ENCODE measurements at places on chromosomes 5 and 9.

DNA sequence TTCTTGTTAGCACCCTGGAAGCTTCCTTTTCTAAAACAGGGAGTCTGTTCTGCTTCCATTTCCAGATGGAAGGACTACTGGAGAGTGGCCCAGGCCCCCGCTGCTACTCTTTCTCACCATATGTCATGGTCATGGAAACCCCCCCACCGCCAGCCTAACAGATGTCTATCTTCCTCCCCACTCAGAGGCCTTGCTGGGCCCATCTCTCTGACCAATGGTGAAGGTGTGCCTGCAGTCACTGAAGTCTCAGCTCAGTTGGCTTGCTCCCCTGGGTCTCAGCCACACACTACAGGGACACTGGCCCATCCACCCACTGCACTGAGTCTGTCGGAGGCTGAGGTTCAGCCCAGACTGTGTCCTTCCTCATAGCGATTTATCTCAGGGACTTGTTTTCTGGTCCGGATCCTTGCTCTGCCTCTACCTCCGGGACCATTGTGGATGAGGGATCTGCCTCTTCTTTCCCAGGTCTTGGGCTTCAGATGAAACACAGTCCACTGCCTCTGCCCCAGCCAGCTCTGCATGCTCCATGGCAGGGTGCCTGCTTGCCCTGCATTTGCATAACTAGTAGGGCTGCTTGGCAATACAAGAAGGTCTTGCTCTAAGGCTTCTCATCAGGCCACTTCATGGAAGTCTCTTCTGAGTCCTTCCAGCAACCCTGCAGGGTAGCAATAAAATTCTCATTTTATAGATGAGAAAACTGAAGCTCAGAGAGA lies 30.8 kb downstream of the GALNT12 start:
- no peaks in the 10 kb centered on the region for H3K27me3 ChIP-seq
- no peak for DNase-seq
- no peaks in the 10 kb centered on the region for H3K4me1 ChIP-seq

DNA sequence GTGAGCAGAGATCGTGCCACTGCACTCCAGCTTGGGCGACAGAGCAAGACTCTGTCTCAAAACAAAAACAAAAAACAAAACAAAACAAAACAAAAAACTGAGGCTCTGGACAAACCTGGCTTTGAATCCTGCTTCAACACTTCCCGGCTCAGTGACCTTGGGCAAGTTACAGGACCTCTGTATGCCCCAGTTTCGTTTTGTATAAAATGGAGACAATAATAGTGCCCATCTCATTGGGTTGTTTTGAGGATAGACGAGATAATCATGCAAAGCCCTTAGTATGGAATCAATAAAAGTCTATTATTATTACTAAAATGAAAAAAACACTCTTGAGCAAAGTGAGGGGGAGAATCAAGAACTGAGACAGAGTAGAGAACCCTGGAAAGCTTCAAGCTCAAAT lies 184.9 kb downstream of the ATP10B start:
- no peaks in the 10 kb centered on the region for H3K4me1 ChIP-seq
- H3K27ac ChIP-seq = no peak overlapping the region
- H3K36me3 ChIP-seq = no peaks in the 10 kb centered on the region
- H3K4me3 ChIP-seq = no peak overlapping the region

DNA sequence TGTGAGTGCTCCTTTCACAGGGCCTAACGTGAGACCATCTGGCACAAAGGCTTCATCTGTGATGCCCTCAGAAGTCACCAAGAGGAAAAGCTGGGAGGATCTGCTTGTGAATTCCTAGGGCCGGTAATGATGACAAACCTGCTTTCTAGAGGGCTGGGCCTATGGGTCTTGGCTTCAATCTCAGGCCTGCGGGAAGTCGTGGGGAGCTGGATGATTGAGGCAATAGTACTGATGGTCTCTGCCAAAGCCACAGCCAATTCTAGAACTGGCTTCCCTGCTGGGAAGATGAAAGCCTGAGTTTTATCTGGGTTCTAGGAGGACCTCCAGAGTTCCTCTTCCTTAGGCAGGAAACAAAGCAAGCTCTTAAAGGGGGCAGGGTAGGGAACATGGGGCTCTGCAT lies 102.7 kb downstream of the TMEM215 start:
- H3K4me3 ChIP-seq = no peak overlapping the region
- H3K27me3 ChIP-seq = peaks cover 3% of the 10 kb centered on the region
- no peak overlapping the region for H3K27ac ChIP-seq
- no peaks in the 10 kb centered on the region for H3K4me1 ChIP-seq
- no peaks in the 10 kb centered on the region for H3K36me3 ChIP-seq
- no peak for DNase-seq

DNA sequence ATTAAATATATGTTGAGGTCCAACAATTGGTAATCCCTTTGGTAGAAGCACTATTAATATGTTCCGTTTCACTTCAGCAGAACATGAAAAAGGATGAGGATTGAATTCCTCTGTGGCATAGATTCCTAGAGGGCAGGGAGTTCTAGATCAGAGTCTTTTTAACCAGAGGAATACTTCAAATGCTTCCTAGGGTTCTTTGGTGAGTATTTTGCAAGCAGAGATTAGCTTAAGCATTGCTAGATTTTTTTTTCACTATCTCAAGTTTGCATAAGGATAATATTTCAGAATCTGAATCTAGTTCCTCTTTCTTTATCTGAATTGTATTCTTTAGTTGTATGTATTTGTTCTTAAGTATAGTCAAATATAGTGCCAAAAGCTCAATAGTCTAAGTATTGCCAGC lies 116.6 kb upstream of the ADAMTSL1 start:
- H3K4me1 ChIP-seq = no peaks in the 10 kb centered on the region
- no peak overlapping the region for H3K4me3 ChIP-seq
- DNase-seq = no peak
- H3K36me3 ChIP-seq = no peaks in the 10 kb centered on the region
- H3K27ac ChIP-seq = no peak overlapping the region

GRCh38 chr5:88304356-88304755 lies 35.7 kb upstream of the TMEM161B start:
- H3K4me3 ChIP-seq = no peak overlapping the region
- no peaks in the 10 kb centered on the region for H3K4me1 ChIP-seq
- H3K36me3 ChIP-seq = peaks cover 2% of the 10 kb centered on the region
- DNase-seq = no peak
- H3K27me3 ChIP-seq = no peaks in the 10 kb centered on the region

DNA sequence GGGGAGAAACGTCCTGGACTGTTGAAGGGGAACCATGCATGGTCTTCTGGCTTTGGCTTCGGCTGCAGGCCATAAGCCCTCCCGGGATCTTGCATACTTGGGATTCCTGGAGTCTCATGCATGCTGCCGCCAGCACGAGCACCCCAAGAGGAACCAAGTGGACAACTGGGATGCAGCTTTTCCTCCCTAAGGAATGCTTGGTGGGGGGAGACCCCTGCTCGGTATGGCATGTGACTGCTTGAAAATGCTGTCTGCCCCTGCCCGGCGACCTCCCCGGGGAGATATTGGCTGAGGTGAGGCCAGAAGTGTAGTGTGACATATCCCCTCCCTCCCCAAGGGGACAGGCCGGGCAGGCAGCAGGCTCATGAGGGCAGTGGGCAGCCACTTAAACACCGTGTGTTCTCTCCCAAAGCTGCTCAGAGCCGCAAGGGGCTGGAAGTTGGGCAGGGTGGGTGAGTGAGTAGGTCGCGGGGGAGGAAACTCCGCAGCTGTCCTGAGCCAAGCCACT lies 15.7 kb downstream of the TMEM171 start:
- DNase-seq = no peak
- no peak overlapping the region for H3K27ac ChIP-seq
- H3K27me3 ChIP-seq = peaks cover 50% of the 10 kb centered on the region
- no peaks in the 10 kb centered on the region for H3K36me3 ChIP-seq
- H3K4me3 ChIP-seq = no peak overlapping the region

DNA sequence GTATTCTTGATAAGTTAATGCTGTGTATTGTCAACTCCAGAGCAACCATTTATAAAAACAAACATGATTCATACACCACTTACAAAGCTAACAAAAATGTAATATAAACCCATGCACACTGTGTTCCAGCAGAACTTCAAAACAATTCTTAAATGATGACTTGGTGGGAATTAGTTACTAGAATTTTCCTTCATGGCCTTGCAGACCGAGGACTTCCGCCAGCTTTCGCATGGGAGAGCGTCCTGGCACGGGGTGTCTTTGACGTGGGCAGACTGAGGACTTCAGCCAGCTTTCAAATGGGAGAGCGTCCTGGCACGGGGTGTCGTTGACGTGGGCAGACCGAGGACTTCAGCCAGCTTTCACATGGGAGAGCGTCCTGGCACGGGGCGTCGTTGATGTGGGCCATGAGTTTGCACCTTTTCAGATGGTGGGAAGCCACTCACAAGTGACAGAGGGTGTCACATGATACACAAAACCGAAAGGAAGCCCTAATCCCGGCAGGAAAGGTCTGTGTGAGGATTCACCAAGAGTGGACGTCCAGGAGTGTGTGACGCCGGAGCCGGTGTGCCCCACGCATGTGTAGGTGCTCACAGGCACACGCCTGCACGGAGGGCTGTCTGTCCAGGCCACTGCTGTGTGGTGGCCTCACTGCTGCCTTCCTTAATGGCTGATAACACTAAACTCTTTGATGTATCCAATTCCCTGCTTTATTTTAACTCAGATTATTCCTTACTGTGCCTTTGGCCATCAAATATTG lies 211.3 kb upstream of the IRX4 start:
- H3K36me3 ChIP-seq = no peaks in the 10 kb centered on the region
- H3K4me3 ChIP-seq = no peak overlapping the region
- no peak overlapping the region for H3K27ac ChIP-seq
- no peak for DNase-seq

DNA sequence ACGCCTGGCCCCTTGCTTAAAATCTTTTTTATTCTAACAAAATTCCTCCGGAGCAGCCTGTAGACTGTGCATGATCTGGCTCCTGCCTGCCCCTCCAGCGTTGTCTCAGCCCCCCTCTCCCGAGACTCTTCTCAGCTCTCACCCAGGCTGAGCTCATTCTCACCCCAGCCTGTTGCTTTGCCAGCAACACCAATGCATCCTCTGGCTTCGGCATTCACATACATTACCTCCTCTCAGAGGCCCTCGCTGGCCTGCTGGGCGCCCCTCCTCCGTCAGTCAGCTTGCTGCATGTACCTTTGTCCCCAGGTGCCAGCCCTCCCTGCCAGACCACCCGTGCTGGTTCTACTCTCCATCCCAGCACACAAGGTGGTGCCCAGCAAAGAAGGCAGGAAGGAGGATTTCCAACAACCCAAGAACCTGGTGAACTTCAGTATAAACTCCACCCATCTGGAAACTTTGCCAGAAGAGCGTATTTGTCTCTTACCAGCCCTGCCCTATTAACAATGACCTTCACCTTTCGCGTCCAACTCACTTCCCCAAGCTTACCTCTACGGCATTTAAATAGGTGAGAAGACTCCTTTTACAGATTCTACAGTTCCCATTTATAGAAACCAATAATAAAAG lies 35.0 kb downstream of the MYO10 start:
- H3K27ac ChIP-seq = no peak overlapping the region
- H3K36me3 ChIP-seq = no peaks in the 10 kb centered on the region
- H3K4me1 ChIP-seq = no peaks in the 10 kb centered on the region
- no peak overlapping the region for H3K4me3 ChIP-seq
- H3K27me3 ChIP-seq = no peaks in the 10 kb centered on the region

- DNase-seq = no peak
- no peaks in the 10 kb centered on the region for H3K4me1 ChIP-seq
- no peak overlapping the region for H3K4me3 ChIP-seq
- H3K27ac ChIP-seq = no peak overlapping the region
These were observed 241.5 kb upstream of the COX7C start for GRCh38 chr5:86376214-86376613.

DNA sequence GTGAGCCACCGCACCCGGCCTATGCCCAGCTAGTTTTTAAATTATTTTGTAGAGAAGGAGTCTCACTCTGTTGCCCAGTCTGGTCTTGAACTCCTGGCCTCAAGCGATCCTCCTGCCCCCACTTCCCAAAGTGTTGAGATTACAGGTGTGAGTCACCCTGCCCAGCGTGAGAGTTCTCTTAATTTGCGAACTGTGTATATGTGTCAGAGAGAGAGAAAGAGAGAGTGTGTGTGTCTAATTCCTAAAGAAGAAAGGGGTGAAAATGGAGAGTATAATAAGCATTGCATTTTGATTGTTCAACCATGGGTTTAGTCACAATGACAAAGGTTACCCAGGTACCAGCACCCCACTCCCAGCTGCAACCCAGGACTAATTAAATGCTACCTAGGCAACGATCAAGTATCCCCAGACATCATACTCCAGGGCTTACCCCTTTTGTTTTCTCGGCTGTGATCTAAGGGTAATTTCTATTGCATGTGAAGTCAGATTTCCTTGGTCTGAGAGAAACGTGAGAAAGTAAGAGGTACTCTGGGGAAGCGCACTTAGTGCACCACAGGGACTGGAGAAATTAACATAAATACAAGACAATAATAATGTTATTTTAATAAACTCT lies 16.6 kb downstream of the MAP1B start:
- H3K4me3 ChIP-seq = no peak overlapping the region
- no peak for DNase-seq
- no peaks in the 10 kb centered on the region for H3K36me3 ChIP-seq
- H3K4me1 ChIP-seq = no peaks in the 10 kb centered on the region
- H3K27me3 ChIP-seq = peaks cover 50% of the 10 kb centered on the region

GRCh38 chr9:75096796-75097195 lies 8.5 kb downstream of the OSTF1 start:
- no peak overlapping the region for H3K4me3 ChIP-seq
- DNase-seq = no peak
- no peaks in the 10 kb centered on the region for H3K27me3 ChIP-seq
- no peak overlapping the region for H3K27ac ChIP-seq
- H3K4me1 ChIP-seq = peaks cover 46% of the 10 kb centered on the region

DNA sequence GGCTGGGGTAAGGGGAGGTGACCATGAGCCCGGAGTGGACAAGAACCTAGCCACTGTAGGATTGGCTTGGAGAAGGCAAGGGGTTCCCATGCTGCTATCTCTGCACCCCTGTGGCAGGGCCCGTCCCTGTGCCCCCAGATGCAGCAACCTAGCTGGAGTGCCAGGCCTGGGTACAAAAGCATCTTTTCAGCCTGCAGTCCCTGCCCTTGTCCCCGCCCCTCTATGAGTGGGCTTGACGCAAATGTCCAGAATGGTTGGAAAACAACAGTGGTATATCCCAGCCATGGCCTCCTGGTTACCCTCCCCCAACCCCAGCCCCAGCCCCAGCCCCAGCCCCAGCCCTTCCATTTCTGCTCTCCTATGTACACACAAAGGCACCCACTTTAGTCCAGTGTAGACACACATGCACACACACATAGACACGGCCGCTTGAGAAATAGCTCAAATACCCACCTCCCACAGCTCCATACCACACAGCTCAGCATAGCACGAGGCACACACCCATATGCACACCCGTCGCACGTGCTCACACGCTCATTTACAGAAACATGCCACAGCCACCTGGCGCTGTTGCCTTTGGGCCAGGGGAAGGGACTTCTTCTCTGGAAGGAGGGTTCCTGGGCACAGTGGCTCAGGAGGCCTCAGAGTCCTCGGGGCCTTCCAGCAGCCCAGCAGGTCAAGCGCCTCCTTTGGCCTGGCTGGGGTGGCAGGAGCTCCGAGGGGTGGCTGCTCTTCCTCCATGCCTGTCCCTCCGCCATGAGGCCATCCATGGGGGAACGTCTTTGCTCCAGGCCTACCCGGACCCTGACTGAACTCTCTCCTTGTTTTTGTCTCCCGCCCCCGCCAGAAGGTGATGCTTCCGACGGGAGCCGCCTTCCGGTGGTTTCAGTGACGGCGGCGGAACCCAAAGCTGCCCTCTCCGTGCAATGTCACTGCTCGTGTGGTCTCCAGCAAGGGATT lies 34.1 kb downstream of the CXXC5 start:
- H3K36me3 ChIP-seq = no peaks in the 10 kb centered on the region
- no peak for DNase-seq
- H3K4me1 ChIP-seq = peaks cover 3% of the 10 kb centered on the region
- H3K27me3 ChIP-seq = no peaks in the 10 kb centered on the region
- H3K4me3 ChIP-seq = no peak overlapping the region

- no peaks in the 10 kb centered on the region for H3K27me3 ChIP-seq
- no peaks in the 10 kb centered on the region for H3K36me3 ChIP-seq
- H3K4me1 ChIP-seq = no peaks in the 10 kb centered on the region
- no peak overlapping the region for H3K4me3 ChIP-seq
- no peak overlapping the region for H3K27ac ChIP-seq
- no peak for DNase-seq
These were observed 195.6 kb downstream of the KIAA0825 start for GRCh38 chr5:94422812-94423211.
